ENCODE measurements at places on chromosomes 6 and 20.

DNA sequence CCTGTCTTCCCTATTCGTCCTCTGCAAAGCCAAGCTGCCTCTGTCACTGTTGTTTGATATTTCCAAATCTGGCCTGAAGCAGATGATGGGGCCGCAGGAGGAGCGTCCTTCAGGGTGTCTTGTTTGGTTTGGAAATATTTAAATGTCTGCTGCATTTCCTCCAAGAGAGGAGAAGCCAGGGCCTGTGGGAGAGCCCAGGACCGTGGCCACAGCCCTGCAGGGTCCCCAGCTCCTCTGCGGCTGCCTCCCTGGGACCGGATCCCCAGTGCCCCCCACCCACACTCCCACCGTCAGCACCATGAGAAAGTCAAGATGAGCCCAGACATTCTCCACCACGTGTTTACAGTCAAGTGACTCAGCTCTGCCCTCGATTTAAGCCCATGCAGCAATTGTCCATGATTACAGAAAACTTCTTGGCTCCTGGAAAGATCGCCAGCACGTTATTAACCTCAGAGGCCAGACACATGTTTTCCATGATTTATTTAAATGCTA is 18.2 kb downstream of the FOXF2 start:
- DNase-seq = no peak

DNA sequence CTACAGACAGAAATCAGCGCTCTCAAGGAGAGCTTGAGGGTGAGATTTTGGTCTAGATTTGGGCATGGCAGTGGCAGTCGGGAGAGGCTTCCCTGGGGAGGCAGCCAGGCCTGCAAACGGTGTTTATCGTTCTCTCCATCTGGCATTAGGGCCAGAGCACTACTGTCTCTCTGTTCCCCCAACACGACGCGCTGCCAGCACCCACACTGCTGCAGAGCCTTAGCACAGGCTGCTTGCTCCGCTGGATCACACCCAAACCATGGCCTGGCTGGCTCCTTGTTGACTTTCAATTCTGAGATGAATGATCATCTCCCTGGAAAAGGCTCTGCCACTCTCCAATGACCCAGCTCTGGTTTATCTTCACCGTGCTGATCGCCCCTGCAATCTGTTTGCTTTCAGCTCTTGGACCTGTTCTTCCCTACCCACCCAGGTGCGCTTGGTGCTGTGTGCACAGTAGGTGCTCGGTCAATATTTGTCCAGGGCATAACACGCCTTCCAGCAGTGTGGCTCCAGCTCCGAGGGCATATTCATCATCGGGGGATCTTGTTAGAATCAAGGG is 106.1 kb downstream of the TFAP2C start:
- DNase-seq = no peak

DNA sequence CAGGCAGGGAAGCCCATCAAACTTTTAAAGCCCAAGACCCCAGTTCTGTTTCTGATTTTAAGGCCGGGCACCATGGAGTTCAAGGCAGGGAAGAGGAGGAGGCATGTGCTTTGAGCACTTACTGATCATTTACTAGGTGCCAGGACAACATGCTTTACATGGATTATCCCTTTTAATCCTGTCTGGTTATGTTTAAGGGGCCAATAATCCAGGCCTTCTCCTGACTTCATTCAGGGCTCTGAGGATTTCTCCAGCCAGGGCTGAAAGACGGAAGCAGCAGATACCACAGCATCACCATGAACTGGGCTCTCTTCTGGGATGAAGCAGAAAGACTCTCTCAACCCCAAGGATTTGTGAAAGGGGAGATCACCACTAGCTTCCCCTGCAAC is 4.1 kb downstream of the CCND3 start:
- no peak for DNase-seq

- DNase-seq = no peak
Measured at GRCh38 chr6:127635091-127635490, 58.1 kb downstream of the C6orf58 start.

DNA sequence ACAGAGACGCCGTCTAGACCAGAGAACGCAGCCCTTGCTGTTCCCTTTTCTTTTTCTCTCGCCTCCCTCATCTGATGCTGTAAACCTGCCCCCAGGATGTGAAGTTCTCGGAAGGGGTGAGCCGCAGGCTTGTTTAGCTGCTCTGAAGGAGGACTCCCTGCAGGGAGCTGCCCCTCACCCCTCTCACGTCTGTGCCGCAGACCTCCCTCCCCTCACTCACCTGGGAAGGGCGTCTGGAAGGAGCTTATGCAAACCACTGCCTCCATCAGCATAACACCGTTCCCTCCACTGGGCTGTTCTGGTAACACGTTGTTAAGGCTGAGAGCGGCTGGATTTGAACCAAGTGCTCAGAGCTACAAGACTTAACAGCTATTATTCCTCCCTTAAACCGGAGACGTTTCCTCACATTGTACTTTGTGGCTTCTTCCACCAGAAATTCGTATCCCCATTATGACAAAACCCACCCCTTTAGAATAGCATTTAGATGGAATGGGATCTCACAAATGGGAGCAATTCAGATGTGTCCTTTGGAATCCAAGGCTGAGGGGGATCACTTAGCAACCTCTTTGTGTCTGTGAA is 99.8 kb downstream of the SMOC2 start:
- no peak for DNase-seq

Data from NCI-H1092 treated with DMSO at 0.1 percent for 48 hours (cell line).